ENCODE measurements at places on chromosomes 2 and 18.

DNA sequence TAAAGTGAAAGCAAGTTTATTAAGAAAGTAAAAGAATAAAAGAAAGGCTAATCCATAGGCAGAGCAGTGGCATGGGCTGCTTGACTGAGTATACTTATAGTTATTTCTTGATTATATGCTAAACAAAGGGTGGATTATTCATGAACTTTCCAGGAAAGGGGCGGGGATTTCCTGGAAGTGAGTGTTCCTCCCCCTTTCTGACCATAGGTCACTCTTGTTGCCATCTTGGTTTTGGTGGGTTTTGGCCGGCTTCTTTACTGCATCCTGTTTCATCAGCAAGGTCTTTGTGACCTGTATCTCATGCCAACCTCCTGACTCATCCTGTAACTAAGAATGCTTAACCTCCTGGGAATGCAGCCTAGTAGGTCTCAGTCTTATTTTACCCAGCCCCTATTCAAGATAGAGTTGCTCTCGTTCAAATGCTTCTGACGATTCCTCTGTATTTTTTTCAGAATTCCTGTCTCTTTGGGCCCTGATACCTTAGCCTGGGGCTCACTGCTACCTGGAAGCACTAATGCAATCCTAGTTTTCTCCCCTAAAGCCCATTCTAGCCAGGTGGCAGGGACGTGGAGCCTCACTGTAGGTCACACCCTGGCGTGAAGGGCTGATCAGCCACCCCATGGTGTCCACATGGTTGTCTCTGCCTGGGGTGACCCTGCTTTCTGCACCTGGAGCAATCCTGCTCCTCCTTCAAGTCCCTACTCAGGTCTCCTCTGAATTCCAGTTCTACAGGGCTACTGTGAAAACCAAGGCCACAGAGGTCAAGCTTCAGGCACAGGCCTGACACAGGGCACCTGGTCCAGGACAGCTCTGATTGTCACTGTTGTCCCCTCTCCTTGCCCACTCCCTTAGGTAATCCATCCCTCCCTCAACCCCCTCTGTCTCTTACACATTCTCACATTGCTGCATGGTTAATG, 6.0 kb upstream of the SLC35F6 start:
- no peak for DNase-seq

GRCh38 chr2:36059691-36060090, 295.9 kb upstream of the CRIM1 start:
- DNase-seq: no peak

GRCh38 chr2:111226876-111227700, 106.4 kb downstream of the BCL2L11 start:
- peak; percentile 2 for DNase-seq

- DNase-seq: no peak
These were observed 2.4 kb downstream of the OSR1 start for GRCh38 chr2:19355931-19356544.

GRCh38 chr2:60984720-60985119, 32.8 kb upstream of the PEX13 start:
- no peak for DNase-seq

- no peak for DNase-seq
These were observed 582.6 kb downstream of the NRXN1 start for GRCh38 chr2:50449306-50449705.

- DNase-seq: no peak
These were observed 37.8 kb downstream of the TCF7L1 start for GRCh38 chr2:85170938-85171475.

DNA sequence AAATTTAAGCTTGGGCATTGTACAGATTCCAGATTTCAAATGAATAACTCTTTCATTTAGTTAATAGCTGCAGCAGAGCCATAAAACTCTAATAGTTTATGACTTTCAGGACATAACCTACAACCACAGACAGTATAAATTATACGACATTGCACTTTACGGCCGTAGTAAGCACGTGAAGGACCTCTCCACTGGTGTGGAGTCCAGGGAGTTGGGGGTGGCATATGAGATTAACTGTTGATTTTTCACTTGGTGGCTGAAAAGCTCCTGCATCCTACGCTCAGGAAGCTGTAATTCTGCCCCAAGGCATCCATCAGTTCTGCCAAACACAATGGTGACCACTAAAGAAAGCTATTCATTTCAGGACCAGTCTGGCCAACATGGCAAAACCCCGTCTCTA, 376.2 kb downstream of the SOX11 start:
- DNase-seq: peak; percentile 74

GRCh38 chr2:200336980-200337615, 30.6 kb downstream of the SPATS2L start:
- no peak for DNase-seq

GRCh38 chr2:72562451-72563153, 263.2 kb downstream of the EXOC6B start:
- no peak for DNase-seq
